ENCODE measurements at places on chromosomes 7 and 10. TPM values are rescaled to one million over a fixed set of nuclear protein-coding genes. Genes with fewer than 3 reads are reported as not detected.

- no peaks in the 10 kb centered on the region for H3K27me3 ChIP-seq
- no peak for DNase-seq
- H3K36me3 ChIP-seq: peaks cover 9% of the 10 kb centered on the region
- H3K4me3 ChIP-seq: peak overlapping the region; percentile 22
These were observed 4.6 kb downstream of the SEC23IP start for GRCh38 chr10:119896937-119897770.

GRCh38 chr7:159280008-159280407 is 135.3 kb upstream of the VIPR2 start:
- H3K4me3 ChIP-seq: no peak overlapping the region
- DNase-seq: no peak
- peaks cover 24% of the 10 kb centered on the region for H3K27me3 ChIP-seq
- H3K4me1 ChIP-seq: no peaks in the 10 kb centered on the region
- H3K27ac ChIP-seq: no peak overlapping the region
- H3K36me3 ChIP-seq: peaks cover 3% of the 10 kb centered on the region

The CCL26 gene
- total RNA-seq: not detected

- no peak overlapping the region for H3K27ac ChIP-seq
- H3K27me3 ChIP-seq: no peaks in the 10 kb centered on the region
- peaks cover 12% of the 10 kb centered on the region for H3K36me3 ChIP-seq
- H3K4me3 ChIP-seq: no peak overlapping the region
These were observed 44.5 kb downstream of the HBP1 start for GRCh38 chr7:107213193-107213788.

The SMNDC1 gene
- 33.7 TPM for total RNA-seq

- H3K27me3 ChIP-seq: no peaks in the 10 kb centered on the region
- peaks cover 2% of the 10 kb centered on the region for H3K36me3 ChIP-seq
- DNase-seq: no peak
- H3K4me3 ChIP-seq: peak overlapping the region; percentile 70
- peaks cover 53% of the 10 kb centered on the region for H3K4me1 ChIP-seq
- peak overlapping the region; percentile 65 for H3K27ac ChIP-seq
These were observed 107.7 kb downstream of the NRBF2 start for GRCh38 chr10:63240807-63241206.

GRCh38 chr10:33917069-33917780 is 582.8 kb upstream of the NRP1 start:
- no peak overlapping the region for H3K27ac ChIP-seq
- H3K4me1 ChIP-seq: no peaks in the 10 kb centered on the region
- DNase-seq: no peak
- peaks cover 21% of the 10 kb centered on the region for H3K27me3 ChIP-seq
- no peak overlapping the region for H3K4me3 ChIP-seq

DNA sequence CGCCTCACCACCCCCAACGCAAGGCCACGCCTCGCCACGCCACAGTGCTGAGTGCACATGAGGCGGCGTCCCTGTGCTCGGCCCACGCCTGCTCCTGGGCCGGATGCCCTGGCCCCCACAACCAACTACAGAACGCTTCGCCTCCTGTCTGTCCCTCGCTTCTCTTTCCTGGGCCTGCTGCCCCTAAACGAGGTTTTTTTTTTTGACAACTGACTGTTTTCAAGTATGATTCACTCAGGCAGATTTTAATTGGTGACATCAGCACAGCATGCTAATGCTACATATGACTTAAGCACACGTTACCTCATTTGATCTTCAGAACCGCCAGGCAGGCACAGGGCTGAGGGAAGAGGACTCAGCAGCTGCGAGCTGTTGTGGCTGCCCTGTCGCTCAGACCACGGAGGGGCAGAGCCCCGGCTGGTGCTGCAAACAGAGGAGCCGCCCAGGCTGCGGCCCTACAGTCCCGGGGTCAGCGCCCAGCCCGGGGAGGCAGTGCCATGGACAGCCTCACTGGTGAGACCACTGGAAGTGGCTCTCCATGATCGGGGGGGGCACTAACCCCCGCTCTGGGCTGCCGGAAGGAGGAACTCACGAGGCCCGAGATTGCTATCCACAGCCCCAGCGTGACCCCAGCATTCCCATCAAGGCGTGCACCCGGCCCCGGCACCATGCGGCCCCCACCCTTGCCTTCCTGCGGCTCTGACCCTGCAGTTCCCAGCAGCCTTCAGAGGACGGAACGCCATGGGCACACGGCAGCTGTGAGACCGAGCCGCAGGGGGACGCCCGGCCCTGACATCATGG is 212.8 kb downstream of the MAD1L1 start:
- H3K27me3 ChIP-seq: no peaks in the 10 kb centered on the region
- H3K4me3 ChIP-seq: peak overlapping the region; percentile 69
- peaks cover 20% of the 10 kb centered on the region for H3K4me1 ChIP-seq
- H3K36me3 ChIP-seq: no peaks in the 10 kb centered on the region
- peak; percentile 24 for DNase-seq

- no peaks in the 10 kb centered on the region for H3K36me3 ChIP-seq
- DNase-seq: no peak
- no peak overlapping the region for H3K4me3 ChIP-seq
- peak overlapping the region; percentile 32 for H3K27ac ChIP-seq
These were observed 99.6 kb downstream of the ZMYND11 start for GRCh38 chr10:234708-235406.

DNA sequence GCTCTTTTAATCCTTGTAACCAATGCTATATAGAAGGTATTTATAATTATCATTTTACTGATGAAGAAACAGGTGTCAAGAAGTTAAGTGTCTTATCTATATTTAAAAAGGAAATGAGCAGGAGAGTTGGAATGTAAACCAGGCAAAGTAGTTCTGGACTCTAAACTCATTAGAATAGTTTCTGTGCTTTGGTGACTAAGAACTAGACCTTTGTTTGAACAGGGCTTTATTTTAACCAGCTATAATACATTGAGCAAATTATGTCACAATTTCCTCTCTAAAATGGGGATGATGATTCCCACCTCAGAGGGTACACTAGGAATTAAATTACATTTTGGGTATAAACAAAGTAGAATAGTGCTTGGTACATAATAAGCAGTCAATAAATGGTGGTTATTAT is 236.0 kb downstream of the MAGI2 start:
- no peaks in the 10 kb centered on the region for H3K27me3 ChIP-seq
- no peak for DNase-seq
- no peak overlapping the region for H3K27ac ChIP-seq
- no peaks in the 10 kb centered on the region for H3K36me3 ChIP-seq

DNA sequence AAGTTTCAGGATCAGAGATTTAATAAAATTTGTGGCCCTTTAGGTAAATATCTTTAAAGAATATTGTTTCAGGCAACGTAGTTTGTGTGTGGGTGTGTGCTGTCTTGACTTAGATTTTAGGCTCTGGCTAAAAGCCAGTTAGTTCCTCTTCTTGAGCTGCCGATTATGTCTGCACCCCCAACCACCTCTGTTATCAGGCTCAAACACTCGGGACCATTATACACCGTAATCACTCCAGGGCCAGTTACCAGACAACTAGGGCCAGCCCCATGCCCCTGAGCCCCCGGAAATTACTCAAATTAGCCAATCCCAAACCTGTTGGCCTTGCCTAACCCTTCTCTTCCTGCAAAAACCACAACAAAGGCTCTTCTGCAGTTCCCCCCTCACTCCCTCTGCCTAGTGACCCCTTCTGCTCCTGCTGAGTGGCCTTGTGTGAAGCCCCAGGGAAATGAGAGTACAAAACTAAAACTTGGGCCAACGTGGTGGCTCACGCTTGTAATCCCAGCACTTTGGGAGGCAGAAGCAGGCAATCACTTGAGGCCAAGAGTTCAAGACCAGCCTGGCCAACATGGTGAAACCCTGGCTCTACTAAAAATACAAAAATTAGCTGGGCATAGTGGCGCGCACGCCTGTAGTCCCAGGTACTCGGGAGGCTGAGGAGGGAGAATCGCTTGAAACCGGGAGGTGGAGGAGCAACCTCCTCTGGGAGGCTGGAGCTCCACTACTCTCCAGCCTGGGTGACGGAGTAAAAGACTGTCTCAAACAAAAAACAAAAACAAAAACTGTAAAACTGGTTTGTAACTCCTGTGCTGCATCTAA is 9.2 kb upstream of the HNRNPF start:
- H3K27me3 ChIP-seq: no peaks in the 10 kb centered on the region
- H3K27ac ChIP-seq: peak overlapping the region; percentile 97
- H3K4me3 ChIP-seq: peak overlapping the region; percentile 47
- peaks cover 16% of the 10 kb centered on the region for H3K4me1 ChIP-seq
- H3K36me3 ChIP-seq: no peaks in the 10 kb centered on the region

DNA sequence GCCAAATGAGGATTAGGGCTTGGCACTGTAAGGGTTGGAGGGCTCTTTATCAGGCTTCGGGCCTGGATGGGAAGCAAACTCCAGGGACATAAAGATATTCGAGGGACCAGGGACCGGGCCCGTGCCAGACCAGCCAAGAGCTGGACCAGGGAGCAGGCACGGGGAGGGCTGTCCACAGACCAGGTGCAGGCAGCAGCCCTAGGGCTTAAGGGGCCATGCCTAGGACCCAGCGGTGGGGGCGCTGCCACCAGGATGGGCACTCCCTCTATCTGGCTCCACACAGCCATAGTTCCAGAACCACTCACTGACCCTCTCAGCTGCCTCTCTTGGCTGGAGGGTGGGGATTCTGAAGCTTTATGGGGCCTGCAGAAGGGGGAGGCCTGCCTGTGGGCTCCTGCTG is 32.9 kb downstream of the FAM241B start:
- H3K27me3 ChIP-seq: peaks cover 35% of the 10 kb centered on the region
- no peak for DNase-seq
- no peak overlapping the region for H3K27ac ChIP-seq
- peaks cover 2% of the 10 kb centered on the region for H3K36me3 ChIP-seq
- peaks cover 5% of the 10 kb centered on the region for H3K4me1 ChIP-seq
- H3K4me3 ChIP-seq: no peak overlapping the region

The COL28A1 gene
- 0.10 TPM for total RNA-seq

- no peaks in the 10 kb centered on the region for H3K36me3 ChIP-seq
- H3K4me1 ChIP-seq: no peaks in the 10 kb centered on the region
- H3K27ac ChIP-seq: no peak overlapping the region
- no peak overlapping the region for H3K4me3 ChIP-seq
- H3K27me3 ChIP-seq: peaks cover 43% of the 10 kb centered on the region
These were observed 38.1 kb downstream of the TMEM130 start for GRCh38 chr7:98831641-98832221.

GRCh38 chr10:31467791-31468535 is 148.9 kb downstream of the ZEB1 start:
- H3K4me3 ChIP-seq: no peak overlapping the region
- no peak for DNase-seq
- H3K36me3 ChIP-seq: peaks cover 5% of the 10 kb centered on the region
- H3K4me1 ChIP-seq: no peaks in the 10 kb centered on the region
- no peak overlapping the region for H3K27ac ChIP-seq

The LBX1 gene
- total RNA-seq: not detected

- DNase-seq: no peak
- H3K27me3 ChIP-seq: no peaks in the 10 kb centered on the region
- H3K4me3 ChIP-seq: no peak overlapping the region
- peaks cover 5% of the 10 kb centered on the region for H3K36me3 ChIP-seq
- H3K27ac ChIP-seq: no peak overlapping the region
These were observed 9.0 kb upstream of the GARS1 start for GRCh38 chr7:30585675-30586074.

DNA sequence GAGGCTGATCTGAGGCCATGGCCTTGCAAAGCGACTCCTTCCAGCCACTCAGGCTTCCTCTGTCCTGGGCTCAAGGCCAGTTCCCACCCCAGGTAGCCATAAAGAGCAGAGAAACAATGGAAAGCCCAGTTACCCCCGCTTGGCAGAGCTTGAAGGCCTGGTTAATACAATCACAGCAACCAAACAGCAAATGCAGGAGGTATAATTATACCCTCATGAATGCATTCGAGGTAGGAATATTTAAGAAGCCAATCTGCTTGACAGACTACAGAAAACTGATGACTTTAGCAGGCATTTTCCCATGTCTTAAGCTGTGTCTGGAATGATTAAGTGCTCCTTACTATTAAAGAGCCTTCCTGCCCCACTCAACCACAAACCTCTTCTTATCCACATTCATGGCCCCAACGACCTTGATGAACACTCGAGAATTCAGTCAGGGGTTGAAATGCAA is 114.1 kb upstream of the MACROH2A2 start:
- H3K4me3 ChIP-seq: no peak overlapping the region
- peaks cover 22% of the 10 kb centered on the region for H3K27me3 ChIP-seq
- H3K36me3 ChIP-seq: no peaks in the 10 kb centered on the region
- peaks cover 2% of the 10 kb centered on the region for H3K4me1 ChIP-seq
- no peak overlapping the region for H3K27ac ChIP-seq

The COBL gene
- total RNA-seq: not detected

DNA sequence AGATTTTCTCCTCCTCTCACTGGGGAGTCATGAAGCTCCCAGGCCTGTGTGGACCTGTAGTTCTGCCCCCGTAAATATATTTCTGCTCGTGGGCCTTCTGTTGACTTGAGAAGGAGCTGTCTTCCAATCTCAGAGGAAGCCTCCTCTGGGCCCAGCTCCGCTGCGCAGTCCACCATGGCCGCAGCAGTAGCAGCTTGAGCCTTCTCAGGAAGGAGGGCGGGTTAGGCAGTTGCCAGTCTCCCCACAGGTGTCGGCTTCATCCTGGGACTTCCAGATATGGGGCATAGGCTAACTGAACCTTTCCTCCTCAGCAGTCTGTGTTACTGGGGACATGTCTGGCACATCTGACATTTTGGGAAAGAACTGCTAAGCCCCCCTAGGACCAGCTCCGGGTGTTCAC is 62.9 kb upstream of the TRIM8 start:
- peaks cover 2% of the 10 kb centered on the region for H3K36me3 ChIP-seq
- peak overlapping the region; percentile 76 for H3K27ac ChIP-seq
- H3K4me3 ChIP-seq: no peak overlapping the region

- no peak overlapping the region for H3K27ac ChIP-seq
- H3K27me3 ChIP-seq: peaks cover 22% of the 10 kb centered on the region
- no peak for DNase-seq
- no peak overlapping the region for H3K4me3 ChIP-seq
- H3K4me1 ChIP-seq: peaks cover 7% of the 10 kb centered on the region
These were observed 57.7 kb downstream of the PTPRE start for GRCh38 chr10:127964621-127965020.

The BUB3 gene
- 111 TPM for total RNA-seq

The CYP2C19 gene
- total RNA-seq: not detected

DNA sequence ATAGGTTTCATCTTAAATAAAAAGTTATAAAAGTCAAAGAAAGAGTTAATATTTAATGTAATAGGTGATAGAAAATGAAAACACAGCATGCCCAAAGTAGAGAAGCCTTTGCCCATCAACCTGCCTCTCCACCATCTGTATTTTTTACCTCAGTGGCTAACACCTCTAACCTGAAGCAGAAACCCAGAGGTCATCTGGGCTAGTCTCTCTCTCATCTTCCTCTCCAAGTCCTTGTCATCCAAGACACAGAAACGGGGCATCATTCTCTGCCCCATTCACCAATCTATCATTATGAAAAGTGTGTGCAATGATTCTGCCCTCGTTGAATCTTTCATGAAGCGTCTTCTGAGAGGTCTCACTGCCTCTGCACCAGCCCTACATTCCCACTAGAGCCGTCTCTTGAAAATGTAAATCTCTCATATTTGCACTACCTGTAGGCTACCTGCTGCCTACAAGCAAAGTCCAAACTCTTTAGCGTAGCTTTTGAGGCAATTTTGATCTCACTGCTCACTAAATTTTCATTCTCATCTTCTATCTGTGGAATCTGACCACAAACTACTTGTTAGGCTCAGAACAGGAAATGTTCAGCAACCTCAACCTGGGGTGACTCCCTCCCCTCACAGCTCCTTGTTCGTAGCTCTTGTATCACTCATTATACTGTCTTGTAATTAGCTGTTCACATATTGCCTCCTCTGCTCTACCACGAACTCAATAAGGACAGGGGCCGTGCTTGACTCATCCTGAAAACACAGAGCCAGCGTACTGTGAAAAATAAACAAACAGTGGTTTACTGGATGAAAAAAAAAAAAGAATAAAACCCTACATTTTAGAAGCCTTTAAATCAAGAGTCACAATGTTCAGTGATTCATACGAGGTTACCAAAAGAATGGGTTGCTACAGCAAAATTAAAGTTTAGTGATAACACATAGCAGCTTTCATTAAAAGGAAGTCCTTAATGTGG is 83.1 kb downstream of the CTNNA3 start:
- H3K36me3 ChIP-seq: no peaks in the 10 kb centered on the region
- H3K27me3 ChIP-seq: no peaks in the 10 kb centered on the region
- peak overlapping the region; percentile 91 for H3K27ac ChIP-seq

The PON3 gene
- total RNA-seq: not detected
